NB4 (cell line): ENCODE measurements at places on chromosomes 5 and 9.

GRCh38 chr9:107733523-107733894 is 243.9 kb upstream of the KLF4 start:
- DNase-seq: no peak

DNA sequence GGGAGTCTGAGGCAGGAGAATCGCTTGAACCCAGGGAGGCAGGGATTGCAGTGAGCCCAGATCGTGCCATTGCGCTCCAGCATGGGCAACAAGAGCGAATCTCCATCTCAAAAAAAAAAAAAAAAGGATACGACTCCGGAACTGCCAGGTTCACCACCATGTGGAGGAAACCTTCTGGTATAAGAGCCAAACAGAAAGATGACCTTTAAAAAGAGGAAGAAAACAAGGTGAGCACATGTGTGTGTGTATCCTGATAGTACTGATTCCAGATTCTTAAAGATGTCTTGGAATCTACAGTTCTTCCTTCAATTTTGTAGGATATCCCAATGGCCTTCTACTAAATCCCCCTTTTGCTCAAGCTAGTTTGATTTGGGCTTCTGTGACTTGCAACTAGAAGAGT is 33.7 kb downstream of the FBXO10 start:
- no peak for DNase-seq

GRCh38 chr9:89766991-89767390 is 162.2 kb downstream of the GADD45G start:
- no peak for DNase-seq

- DNase-seq: no peak
Measured at GRCh38 chr5:146877783-146878475, 628 bp downstream of the PPP2R2B start.

GRCh38 chr9:6781476-6781875 is 23.7 kb downstream of the KDM4C start:
- DNase-seq: no peak

- DNase-seq: no peak
Measured at GRCh38 chr5:71582945-71583584, 4.1 kb upstream of the MCCC2 start.

GRCh38 chr5:171712616-171713015 is 73.0 kb upstream of the SMIM23 start:
- no peak for DNase-seq
